ENCODE measurements at places on chromosomes 4 and X.

- peak; percentile 67 for DNase-seq
Measured at GRCh38 chr4:36243355-36244256, 708 bp downstream of the ARAP2 start.

- DNase-seq = no peak
Measured at GRCh38 chrX:117895418-117895817, 221.2 kb downstream of the KLHL13 start.

DNA sequence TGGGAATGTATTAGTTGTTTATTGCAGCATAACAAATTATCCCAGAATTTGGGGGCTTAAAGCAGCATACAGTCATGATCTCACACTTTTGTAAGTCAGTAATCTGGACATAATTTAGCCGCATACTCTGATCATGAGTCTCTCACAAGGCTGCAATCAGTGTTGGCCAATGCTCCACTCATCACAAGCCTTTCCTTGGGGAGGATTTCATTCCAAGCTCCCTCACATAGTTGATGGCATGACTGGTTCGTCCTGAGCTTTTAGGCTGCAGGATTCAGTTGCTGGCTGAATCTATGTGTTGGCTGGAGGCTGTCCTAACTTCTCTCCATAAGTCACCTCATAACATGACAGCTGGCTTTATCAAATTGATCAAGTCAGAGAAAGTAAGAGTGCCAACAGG is 1568.6 kb upstream of the PCDH7 start:
- DNase-seq = no peak

GRCh38 chr4:150439451-150439933 is 142.5 kb upstream of the MAB21L2 start:
- no peak for DNase-seq

DNA sequence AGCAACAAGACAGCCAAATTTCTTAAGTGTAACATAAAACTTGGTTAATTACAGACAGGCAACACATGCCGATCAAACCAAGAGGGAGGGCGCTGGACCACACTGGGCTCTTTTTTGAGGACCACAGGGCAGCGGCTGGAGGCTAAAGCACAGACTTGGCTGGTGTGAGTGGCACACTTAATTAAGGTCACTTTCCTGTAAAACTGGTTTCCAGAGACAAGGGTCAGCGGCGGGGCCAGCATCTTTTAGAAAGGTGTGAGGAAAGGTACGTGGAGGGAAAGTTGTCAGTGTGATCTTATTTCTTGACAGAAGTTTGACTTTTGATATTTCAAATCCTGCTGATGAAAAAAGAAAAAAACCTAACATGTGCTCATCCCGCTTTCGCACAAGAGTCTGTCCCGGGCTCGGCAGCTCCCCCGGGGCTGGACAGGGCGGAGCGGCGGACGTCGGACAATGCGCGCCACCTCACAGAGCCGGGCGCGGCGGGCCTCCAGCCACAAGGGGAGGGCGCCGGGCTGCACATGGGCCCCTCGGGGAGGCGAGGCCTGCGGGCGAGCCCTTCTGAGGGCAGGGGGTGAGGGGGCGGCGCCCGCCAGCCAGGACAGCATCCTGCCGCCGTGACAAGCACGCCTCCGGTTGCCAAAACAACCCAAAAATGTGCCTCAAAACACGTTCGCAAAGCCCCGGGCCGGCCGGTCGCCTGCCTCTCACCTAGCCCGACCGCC is 660 bp upstream of the HSPA4L start:
- no peak for DNase-seq

- DNase-seq = no peak
Measured at GRCh38 chr4:122045533-122045932, 93.7 kb upstream of the TRPC3 start.

DNA sequence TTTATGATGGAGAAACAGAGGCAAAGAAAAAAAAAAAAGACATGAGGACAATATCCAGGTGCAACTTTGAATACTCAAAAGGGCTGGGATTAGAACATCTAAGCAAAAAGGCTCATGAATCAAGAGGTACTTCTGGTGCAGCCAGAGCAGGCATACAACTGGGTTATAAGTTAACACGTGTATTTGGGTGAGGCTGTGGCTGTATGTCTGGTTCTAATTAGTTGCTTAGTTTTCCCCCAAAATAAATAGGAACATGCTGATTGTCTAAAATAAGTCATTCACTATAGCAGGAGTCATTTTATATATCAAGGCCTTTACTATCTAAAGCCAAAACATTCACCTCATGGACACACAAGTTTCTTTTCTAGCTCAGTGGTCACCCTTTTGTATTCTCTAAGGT is 20.2 kb downstream of the NHS start:
- no peak for DNase-seq

DNA sequence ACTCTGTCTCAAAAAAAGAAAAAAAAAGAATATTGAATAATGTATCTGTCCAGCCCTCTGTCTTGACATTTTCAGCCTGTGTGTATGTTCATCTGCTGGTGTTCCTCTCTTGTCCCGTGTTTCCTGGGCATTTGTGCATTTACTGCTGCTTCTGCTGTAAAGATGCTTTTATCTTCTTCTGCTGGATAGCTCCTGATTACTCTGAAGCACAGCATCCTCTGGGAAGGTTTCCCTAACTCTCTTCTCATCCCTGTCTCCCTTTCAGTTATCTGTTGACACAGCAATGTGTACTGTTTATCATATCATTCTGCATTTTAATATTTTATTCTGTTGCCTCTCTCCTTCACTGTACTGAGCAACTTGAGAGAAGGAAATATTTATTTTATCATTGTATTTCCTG is 74.2 kb upstream of the HPGD start:
- no peak for DNase-seq

- no peak for DNase-seq
Measured at GRCh38 chr4:125421547-125421946, 106.8 kb downstream of the FAT4 start.

DNA sequence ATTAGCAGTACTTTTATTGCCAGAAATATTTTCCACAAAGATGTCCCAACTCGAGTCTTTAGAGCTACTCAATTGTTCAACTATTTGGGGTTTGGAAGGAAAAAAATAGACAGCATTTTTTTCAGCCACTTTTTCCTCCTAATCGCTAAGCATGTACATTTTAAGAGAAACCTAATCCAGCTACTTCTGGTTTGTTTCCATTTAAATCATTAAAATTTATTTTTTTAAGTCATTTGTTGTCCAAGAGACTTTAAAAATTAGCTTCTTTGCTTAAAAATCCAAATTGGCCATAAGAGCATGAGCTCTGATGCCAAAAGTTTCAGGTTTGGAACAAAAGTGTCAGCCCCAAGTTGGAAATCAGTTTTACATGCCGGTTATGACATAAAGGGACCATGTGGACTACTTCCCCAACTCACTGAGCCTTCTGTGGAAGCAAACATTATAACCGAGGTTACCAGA is 186.3 kb upstream of the INTU start:
- no peak for DNase-seq

DNA sequence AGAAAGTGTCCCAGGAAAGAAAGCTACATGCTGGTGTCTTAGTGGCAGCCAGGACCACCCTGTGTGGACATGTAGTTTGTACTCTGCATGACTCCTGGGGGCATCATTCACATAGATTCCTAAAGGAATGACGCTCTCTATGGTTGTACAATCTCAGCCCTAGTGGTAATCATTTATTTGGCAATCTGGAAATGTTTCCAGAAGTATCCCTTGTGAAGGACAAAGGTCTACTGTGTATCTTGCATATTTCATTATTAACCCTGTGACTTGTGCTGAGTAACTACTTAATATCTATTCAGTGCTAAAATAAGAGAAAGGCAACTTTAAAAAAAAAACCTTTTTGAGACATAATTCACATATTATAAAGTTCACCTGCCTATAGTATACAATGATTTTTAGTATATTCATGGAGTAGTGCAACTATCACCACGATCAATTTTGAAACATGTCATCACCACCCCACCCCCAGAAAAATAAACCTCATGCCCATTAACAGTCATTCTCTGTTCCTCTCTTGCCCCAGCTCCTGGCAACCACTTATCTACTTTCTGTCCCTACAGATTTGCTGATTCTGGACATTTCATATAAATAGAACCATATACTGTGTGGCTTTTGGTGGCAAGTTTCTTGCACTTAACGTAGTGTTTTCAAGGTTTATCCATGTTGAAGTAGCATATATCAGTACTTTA is 51.7 kb downstream of the SHROOM3 start:
- no peak for DNase-seq

DNA sequence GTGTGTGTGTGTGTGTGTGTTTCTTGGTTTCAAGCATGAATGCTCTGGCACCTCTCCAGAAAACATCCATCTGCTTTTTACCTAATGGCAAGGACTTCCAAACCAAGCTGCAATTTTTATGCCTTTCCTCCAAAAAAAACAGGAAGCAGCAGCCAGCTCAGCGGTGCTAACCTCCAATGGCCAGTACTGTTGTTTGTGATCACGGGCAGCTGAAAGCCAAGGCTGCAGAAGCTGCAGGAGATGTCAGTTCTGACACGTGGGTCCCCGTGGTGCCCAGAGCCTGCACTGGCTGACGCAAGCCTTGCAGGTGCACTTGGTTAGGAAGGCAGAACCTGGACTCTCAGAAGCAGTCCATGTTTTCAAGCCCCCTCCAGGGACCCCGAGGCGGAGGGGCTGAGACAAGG is 313.6 kb upstream of the DDX53 start:
- DNase-seq = peak; percentile 2

DNA sequence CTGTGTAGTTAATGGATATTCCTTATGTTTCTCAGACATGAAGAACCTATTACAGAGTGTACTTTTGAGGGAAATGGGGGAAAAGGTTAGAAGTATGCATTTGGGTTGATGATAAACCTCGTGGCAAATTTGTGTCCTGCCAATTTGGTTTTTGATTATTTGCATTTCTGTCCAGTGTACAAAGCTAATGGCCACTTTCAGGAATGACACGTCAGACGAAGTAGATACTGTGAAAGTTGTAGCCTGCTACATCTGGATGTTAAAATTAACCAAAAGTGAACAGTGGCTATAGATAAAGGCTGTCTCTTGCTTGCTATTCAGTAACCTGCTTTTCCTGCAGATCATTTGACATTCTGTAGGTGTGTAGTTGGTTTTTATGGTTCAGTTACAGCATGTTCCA is 1.0 kb downstream of the PRDX4 start:
- DNase-seq = peak; percentile 10

DNA sequence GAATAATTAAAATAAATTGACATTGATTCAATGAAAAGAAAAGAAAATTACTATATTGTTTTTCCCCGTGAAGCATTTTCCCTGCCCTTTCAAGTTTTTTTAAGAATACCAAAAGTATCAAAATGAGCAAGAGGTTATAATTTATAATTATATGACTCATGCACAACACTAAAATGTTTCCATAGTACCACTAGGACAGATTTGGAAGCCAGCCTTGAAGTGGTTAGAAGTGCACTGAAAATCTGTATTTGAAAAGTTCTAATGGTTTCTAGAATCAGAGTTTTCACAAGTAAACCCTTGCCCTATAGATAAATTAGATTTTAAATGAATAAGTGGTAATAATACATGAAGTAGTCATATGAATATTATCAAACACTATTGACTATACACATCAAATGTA is 140.9 kb downstream of the HNRNPD start:
- DNase-seq = no peak

GRCh38 chr4:163540977-163541376 is 46.5 kb downstream of the TMA16 start:
- no peak for DNase-seq

DNA sequence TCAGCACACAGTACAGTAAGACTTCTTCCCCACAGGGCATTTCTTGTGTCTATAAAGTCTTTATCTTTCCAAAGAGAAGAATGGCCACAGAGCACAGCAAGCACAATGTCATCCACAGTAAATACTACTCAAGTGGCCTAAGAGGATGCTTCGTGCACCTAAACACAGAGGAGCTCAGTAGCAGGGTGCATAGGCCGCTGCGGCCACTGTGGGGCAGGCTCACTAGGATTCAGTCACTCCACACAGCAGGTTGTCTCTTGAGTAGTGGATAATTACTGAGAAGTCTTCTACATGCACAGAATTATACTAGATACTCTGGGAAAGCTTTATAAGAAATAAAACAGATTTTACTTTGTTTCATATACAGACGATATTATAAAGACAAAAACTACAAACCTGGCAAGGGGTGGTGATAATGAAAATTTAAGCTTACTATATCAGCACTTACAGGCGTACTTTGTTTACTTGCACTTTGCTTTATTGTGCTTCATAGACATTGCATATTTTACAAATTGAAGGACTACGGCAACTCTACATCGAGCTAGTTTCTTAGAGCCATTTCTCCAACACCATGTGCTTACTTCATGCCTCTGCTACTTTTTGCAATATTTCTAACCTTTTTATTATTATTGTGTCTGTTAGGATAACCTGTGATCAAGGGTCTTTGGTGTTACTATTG is 78.5 kb downstream of the PRDM5 start:
- DNase-seq = peak; percentile 14

GRCh38 chr4:4386736-4387392 is at the start of gene NSG1:
TSS of gene NSG1 (plus strand) at chr4:4387102. CDS start at chr4:4387630, 528 bp downstream.
- DNase-seq = no peak

DNA sequence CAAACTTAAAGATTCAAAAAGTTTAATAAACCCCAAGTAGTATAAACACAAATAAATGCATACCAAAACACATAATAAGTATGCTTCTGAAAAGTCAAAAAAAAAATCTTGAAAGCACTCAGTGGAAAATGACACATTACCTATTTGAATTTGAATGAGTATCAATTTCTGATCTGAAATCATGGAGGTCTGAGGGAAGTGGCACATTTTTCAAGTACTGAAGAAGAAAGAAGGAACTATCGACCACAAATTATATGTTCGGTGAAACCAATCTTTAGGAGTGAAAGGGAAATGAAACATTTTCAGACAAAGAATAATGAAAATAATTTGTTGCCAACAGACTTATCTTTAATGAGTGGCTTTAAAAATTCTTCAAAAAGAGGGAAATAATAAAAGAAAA is 12.1 kb upstream of the F9 start:
- DNase-seq = no peak

- peak; percentile 19 for DNase-seq
Measured at GRCh38 chr4:128553686-128554515, 255.6 kb upstream of the JADE1 start.

GRCh38 chr4:1975880-1976279 is 32.9 kb downstream of the NELFA start:
- DNase-seq = no peak

DNA sequence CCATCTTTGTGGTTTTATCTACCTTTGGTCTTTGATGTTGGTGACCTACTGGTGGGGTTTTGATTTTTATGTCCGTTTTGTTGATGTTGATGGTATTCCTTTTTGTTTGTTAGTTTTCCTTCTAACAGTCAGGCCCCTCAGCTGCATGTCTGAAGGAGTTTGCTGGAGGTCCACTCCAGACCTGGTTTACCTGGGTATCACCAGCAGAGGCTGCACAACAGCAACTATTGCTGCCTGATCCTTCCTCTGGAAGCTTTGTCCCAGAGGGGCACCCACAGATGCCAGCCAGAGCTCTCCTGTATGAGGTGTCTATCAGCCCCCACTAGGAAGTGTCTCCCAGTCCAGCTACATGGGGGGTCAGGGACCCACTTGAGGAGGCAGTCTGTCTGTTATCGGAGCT is 199.3 kb upstream of the WDFY3 start:
- DNase-seq = no peak

DNA sequence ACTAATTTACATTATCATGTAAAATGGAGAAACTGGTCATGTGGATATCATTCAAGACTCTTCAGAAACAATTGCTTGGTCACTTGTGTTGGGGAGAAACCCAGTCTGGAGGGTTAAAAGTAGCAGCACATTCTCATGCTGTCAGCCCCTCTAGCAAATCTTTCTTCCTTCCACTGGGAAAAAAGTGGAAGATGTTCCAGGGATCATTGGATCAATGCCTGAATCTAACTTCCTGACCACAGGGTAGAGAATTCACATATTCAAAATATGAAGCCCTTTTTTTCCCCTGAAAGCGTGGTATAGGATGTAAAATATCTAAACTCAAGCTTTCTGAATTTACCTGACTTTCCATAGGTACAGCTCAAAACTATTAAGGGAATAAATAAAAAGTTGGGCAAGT is 98.0 kb downstream of the CXCL13 start:
- DNase-seq = no peak
